Subcutaneous preadipocyte (primary cell): ENCODE measurements at places on chromosomes 6 and 20. TPM values are rescaled to one million over a fixed set of nuclear protein-coding genes. Genes with fewer than 3 reads are reported as not detected.

The RNF217 gene
- total RNA-seq, result 8.1 and 8.4 TPM in 2 replicates

The TM9SF4 gene
- total RNA-seq, result 40.8 and 46.9 TPM in 2 replicates

The SLC52A3 gene
- not detected in 2 replicates for total RNA-seq

The CRISP2 gene
- not detected in 2 replicates for total RNA-seq

The CST2 gene
- not detected in 2 replicates for total RNA-seq

The HLA-DMB gene
- total RNA-seq, result 0.37 TPM in 1 of 2 replicates, not detected in the other

The OR2B6 gene
- total RNA-seq, result not detected in 2 replicates

The SRMS gene
- total RNA-seq, result not detected in 2 replicates

The FOXQ1 gene
- 0.59 and 1.1 TPM in 2 replicates for total RNA-seq

The SPEF1 gene
- 0.20 TPM in 1 of 2 replicates, not detected in the other for total RNA-seq

The ULBP3 gene
- 17.3 and 21.7 TPM in 2 replicates for total RNA-seq
